Activated T-cell treated with anti-CD3 and anti-CD28 coated beads for 4 hours (primary cell): ENCODE measurements at places on chromosomes 3 and 15.

- no peak for DNase-seq
Measured at GRCh38 chr15:75195766-75196241, 5.9 kb upstream of the C15orf39 start.

GRCh38 chr3:107323723-107324122, 53.5 kb upstream of the CCDC54 start:
- no peak for DNase-seq

GRCh38 chr3:48129921-48130320, 58.3 kb downstream of the CDC25A start:
- DNase-seq: no peak

GRCh38 chr3:54668236-54668635, 259.6 kb downstream of the LRTM1 start:
- DNase-seq: no peak

- DNase-seq: no peak
Measured at GRCh38 chr3:55077726-55078125, 149.9 kb upstream of the LRTM1 start.

DNA sequence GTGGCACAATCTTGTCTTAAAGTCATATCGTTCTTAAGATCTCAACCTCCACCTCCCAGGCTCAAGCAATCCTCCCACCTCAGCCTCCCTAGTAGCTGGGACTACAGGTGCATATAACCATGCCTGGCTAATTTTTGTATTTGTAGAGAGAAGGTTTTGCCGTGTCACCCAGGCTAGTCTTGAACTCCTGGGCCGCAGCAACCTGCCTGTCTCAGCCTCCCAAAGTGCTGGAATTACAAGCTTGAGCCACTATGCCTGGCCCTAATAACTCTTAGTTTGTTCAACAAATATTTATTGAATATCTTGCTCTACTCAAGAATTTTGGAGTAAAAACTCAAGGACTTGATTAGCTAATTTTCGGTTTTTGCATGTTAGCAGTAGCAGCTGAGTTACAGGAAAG, 19.4 kb upstream of the EDEM1 start:
- no peak for DNase-seq

DNA sequence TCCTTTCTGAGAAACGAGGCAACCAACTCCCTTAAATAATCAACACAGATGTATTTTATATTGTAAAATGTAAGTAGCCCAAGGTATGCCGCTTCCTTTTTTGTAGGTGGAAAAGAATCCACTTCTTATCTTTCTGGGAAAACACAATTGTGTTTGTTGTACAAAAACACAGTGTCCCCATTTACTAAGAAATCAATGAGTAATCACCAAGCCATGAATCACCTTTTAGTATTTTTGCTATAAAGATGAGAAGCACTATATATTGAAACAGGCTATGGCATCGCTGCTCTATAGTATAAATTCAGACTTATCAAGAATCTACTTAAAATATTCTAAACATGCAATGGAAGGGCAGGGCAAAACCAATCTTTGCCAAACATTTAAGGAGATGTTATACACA, 104.0 kb downstream of the TNIK start:
- DNase-seq: no peak

DNA sequence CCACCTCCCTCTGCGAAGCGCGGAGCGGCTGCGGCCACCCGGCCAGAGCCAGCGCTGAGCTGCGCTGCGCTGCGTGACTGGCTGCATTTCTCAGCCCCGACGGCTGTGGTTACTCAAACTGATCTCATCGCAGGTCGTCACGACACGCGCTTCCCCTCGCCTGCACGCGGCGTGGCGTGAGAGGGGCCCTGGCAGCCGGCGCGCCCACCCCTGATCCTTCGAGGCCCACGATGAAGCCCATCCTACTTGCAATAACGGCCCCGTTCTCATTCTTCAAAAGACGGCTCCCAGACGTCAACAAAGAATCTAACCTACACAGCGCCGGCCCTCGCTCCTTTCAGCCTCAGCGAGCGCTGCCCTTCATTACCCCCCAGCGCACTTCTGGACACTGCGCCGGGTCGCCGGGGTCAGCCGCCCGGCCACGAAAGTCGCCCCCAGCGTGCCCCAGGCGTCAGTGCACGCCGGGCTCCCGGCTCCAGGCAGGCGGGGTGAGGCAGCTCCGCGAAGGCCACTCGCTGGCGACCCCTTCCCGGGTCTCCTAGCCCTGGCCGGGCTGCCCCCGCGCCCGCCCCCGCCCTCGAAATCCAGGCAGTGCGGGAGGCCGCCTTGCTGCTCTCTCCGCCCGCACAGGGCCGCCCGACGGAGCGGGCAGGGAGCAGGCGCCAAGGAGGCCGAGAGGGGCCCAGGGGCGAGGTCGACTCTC, 9.9 kb upstream of the LEKR1 start:
- no peak for DNase-seq

- no peak for DNase-seq
Measured at GRCh38 chr3:181344331-181344730, 354.8 kb upstream of the DNAJC19 start.

- no peak for DNase-seq
Measured at GRCh38 chr3:4994823-4995499, 15.7 kb downstream of the BHLHE40 start.

DNA sequence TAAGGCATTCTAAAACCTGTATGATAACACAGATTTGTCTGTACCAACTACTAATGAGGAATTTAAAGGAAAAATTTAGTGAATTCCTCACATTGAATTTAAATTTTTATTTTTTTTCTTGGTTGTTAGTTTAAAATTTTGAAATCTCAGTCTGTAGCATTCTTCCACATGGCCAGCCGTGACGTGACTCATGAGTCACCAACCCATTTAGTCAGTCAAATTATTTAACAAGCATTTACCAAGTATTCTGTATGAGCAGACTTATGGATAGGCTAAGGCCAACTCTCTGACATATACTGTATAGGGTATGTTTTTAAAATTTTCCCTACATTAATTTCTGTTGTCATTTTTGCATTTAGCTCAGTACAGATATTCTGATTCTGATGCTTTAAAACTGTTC, 112.9 kb downstream of the CNTN4 start:
- no peak for DNase-seq

DNA sequence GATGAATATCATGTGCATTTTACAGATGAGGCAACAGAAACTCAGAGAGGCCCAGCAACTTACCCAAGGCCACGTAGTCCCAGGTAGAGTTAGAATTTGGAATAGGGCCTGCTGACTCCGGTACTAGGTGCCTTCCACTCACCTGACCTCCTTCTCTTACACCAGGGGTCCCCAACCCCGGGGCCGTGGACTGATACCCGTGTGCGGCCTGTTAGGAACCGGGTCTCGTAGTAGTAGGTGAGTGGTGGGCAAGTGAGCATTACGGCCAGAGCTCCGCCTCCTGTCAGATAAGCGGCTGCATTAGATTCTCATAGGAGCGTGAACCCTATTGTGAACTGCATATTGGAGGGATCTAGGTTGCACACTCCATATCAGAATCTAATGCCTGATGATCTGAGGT, 64.8 kb downstream of the SMAD3 start:
- DNase-seq: no peak

GRCh38 chr3:61788623-61789507, 227.5 kb downstream of the PTPRG start:
- DNase-seq: no peak

- no peak for DNase-seq
Measured at GRCh38 chr3:107285197-107285596, 92.0 kb upstream of the CCDC54 start.

DNA sequence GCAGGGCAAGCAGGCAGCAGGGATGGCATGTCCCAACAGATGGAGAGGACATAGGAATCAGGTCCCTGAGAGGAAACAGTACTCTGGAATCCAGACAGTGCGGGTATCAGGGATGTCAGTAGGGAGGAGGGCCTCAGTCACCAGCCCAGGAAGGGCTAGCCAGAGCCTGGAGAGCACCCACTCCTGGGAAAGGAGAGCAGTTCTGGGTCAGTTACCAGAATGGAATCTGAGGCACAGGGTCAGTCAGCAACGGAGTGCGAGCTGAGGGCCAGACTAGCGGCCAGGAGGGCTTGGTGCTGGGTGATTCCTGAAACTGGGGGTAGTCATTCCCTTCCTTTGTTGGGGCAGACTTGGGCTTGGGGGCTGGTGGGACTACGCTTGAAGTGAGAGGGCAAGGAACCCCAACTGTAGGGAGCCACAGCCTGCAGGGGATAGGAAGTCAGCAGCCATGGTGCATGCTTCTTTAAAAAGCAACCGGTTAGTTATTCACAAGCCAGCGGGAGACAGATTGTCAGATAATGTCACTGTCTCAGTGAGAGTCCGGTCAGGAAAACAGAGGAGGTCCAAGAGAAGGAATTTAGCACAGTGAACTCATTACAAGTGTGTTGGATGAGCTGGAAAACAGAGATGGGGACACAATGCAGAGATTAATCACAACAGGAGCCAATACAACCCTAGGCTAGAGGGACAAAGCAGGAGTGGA, 27.9 kb downstream of the PLA1A start:
- no peak for DNase-seq

GRCh38 chr3:105674437-105675065, 194.3 kb downstream of the CBLB start:
- no peak for DNase-seq

GRCh38 chr3:22779737-22780136, 423.4 kb upstream of the UBE2E2 start:
- DNase-seq: no peak

DNA sequence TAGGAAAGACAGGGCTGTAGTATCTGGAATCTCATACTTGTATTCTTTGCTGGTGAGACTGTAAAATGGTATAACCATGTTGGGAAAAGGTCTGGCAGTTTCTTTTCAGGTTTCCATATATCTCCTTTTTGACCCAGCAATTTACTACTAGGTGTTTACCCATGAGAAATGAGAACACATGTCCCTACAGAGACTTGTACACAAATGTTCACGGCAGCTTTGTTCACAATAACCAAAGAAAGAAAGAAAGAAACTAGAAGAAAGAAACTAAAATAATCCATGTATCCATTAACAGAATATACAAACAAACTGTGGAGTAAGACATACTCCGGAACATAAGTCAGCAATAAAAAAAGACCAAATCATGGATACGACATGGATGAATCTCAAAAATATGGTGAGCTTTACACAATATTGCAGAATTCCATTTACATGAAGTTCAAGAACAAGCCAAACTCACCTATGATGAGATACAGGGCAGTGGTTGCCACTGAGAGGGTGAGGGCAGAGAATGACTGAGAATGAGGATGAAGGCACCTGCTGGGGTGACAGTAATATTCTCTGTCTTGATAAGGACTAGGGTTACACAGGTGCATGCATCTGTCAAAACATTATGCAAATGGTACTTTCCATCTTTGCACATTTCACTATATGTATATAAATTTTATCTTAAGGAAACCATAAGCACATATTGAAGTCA, 2.7 kb downstream of the RFTN1 start:
- no peak for DNase-seq

DNA sequence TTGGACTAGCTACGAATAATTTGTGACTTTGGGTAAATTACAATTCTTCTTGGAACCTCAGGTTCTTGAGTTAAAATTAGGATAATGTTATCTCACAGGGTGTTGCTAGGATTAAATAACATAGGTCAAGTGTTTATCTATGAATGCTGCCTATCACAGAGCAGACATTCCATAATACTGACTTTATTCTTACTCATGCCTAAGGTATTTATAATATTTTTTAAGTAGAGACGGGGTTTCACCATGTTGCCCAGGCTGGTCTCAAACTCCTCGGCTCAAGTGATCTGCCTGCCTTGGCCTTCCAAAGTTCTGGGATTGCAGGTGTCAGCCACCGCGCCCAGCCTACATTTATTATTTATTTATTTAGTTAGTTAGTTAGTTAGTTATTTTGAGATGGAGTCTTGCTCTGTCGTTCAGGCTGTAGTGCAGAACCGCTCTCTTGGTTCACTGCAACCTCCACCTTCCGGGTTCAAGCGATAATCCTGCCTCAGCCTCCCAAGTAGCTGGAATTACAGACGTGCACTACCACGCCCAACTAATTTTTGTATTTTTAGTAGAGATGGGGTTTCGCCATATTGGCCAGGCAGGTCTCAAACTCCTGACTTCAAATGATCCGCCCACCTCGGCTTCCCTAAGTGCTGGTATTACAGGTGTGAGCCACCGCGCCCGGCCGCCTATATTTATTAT, 741 bp upstream of the ZNF106 start:
- DNase-seq: no peak

GRCh38 chr15:66221126-66221525, 32.4 kb downstream of the MEGF11 start:
- no peak for DNase-seq

- DNase-seq: no peak
Measured at GRCh38 chr3:66675366-66675765, 174.5 kb upstream of the LRIG1 start.

DNA sequence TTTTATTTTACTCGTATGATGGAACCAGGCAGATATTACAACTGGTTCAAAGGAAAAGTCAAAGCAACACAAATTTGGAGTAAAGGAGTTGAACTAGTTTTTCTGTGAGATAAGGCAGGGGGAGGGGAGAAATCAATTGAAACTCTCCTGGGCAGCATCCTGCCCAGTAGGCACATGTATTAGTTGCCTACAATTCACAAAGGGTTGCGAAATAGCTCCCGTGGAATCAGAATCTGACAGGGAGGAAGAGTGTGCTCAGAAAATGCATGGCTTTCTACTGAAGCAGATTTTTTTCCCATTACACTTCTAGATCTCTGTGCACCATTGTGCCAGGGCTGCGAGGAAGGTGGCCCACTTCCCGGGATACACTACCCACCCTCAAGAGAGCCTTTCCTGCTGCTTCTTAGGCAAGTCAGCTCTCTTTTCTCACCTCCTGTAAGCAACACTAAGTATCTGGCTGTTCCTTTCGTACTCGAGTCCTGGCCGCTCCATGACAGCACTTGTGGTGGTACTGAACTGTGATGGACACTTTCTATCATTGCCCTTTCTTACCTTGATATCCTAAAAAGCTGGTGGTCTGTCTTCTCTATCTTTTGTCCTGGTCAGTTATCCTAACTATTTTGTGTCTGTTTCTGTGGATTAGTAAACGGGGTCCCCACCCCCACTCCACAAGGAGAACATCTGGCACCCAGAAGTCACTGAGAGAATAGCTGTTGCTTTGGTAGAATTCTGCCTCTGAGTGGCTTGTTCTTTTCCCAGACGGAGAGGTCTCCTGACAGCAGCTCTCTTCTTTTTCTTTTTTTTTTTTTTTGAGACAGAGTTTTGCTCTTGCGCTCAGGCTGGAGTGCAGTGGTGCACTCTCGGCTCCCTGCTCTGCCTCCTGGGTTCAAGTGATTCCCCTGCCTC, 74.8 kb downstream of the RPL39L start:
- no peak for DNase-seq

GRCh38 chr3:186526256-186526606, 17.9 kb downstream of the CRYGS start:
- no peak for DNase-seq

- DNase-seq: no peak
Measured at GRCh38 chr3:159077860-159078259, 276.0 kb downstream of the MFSD1 start.

- DNase-seq: no peak
Measured at GRCh38 chr3:122392868-122393844, 9.2 kb downstream of the FAM162A start.

DNA sequence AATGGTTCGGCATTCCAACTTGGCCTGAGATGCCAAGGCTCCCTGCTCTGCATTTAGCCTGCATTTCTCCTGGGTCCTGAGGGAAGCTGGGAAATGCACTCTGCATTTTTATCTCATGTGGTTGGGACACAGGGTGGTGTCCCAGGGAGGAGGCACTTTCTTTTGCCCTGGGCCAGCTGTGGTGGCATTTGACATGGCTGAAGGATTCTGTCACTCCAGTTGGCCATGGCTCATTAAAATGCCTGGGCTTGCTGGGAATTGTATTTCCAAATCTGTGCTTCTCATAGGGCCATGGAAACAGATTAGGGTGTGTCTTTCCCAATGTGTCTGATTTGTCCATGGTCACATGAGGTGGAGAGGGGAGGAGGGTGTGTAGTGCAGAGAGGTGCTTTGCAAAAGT, 128.3 kb upstream of the RGMA start:
- DNase-seq: no peak

GRCh38 chr3:122357828-122358702, 25.0 kb downstream of the MIX23 start:
- DNase-seq: no peak
